ENCODE measurements at places on chromosomes 13 and 19.

DNA sequence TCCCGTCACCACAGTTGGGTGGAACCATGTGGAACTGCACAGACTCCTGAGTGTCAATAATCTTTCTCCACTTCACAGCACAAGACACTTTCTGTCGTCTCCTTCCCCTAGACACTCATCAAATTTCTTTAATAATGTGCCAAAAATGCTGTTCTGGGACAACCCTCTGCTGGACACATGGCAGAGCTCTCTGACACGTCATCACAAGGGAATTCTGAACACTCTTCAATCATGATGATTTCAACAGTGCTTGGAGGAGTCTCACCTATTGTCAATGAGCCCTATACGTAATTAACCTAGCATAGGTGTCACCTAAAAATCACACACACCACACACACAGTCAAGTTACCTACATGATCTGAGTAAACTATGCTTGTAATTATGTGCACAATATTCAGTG lies 141.3 kb downstream of the STOML3 start:
- no peak for DNase-seq

- DNase-seq = no peak
Observed at GRCh38 chr19:7196763-7197118, 97.5 kb downstream of the INSR start.

DNA sequence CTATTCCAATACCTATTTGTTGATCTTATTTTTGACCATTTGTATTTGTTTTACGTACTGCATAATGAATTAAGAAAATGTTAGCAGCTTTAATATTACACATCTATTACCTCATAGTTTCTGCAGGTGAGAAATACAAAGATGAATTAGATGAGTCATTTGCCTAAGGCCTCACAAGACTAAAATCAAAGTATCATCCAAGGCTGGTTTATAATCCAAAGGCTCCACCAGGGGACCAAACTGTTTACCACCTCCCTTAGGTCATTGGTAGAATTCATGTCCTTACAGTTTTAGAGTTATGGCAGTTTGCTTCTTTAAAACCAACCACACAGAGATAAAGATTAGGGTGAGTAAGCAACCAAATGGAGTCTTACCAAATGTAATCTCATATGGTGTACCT lies 848.1 kb downstream of the SLITRK6 start:
- no peak for DNase-seq

DNA sequence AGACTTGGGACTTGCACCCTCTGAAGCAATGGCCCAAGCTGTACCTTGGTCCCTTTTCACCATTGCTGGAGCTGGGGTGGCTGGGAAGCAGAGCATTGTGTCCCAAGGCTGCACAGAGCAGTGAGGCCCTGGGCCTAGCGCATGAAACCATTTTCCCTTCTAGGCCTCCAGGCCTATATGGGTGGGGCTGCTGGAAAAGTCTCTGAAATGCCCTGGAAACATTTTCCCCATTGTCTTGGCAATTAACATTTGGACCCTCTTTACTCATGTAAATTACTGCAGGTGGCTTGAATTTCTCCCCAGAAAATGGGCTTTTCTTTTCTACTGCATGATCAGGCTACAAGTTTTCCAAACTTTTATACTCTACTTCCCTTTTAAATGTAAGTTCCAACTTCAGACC lies 510.5 kb downstream of the SLITRK6 start:
- no peak for DNase-seq

DNA sequence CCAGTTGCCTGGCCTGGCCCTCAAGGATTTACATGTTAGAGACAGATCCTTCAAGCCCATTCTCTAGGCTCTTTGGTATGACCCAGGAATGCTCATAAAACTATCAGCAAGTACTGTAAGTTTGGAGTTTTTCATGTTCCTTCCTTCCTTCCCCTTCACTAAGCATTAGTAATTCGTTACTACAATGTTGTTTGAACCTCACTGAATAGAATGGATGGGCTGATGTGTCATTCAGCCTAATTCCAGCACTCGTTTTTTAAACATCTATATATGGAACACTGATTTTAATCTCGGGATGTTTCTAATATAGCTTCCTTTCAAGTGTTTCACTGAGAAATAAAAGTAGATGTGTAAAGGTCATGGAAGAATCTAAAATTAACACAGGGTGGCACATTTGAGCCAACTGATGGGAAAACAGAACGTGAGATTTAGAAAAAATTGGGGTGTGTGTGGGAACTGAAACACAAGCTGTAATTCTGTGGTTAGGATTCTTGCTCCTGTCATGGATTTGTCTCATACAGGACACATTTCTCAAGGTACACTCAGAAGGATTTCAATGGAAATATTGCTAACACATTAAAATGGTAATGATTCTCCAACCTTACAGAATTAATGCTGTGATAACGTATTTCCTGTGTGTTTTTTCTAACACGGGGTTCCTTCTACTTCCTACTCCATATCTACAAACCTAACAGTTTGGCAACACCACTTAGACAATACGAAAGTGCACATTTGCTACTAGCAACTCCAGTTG lies 93.4 kb downstream of the FLT1 start:
- no peak for DNase-seq

DNA sequence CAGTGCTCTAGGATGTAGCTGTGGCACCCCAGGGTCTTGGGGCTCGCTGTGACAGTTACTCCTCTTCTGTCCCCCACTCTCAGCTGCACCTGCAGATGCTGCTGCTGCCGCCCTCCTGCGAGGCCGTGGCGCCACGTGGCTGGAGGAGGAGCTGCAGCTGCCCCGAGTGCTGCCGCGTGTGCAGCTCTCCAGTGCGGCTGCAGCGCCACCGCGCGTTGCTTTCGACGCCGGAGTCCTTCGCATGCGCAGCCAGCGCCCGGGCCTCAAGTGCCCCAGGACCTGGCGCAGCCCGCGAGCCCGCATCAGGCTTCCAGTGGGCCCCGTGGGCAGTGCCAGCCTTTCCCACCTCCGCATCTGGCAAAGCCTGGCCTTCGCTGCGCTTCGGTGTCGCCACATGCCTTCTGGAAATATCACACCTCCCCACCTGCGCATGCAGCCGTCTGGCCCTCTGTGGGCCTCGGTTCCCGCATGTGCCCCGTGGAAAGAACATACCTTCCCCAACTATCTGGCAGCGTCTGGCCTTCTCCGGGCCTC lies 692 bp upstream of the ZNF580 start:
- DNase-seq = peak; percentile 61

DNA sequence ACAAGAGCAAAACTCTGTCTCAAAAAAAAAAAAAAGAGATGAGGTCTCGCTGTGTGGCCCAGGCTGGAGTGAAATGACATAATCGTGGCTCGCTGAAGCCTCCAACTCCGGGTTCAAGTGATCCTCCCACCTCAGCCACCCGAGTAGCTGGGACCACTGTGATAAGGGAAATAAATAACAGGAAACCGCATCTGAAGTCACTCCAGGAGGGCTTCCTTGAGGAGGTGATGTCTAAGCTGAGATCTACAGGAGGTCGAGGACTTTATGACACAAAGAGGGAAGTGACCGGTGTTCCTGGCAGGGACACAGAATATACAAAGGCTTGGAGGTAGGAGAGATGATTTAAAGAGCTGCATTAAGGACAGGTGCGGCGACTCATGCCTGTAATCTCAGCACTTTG lies 8.9 kb upstream of the NR2F6 start:
- no peak for DNase-seq

GRCh38 chr19:55986487-55986886 lies at the start of gene NLRP5:
Gene NLRP5, plus strand, starts transcription at chr19:55986775.
- no peak for DNase-seq

GRCh38 chr19:50686310-50687032 lies 33.1 kb downstream of the SHANK1 start:
- no peak for DNase-seq

DNA sequence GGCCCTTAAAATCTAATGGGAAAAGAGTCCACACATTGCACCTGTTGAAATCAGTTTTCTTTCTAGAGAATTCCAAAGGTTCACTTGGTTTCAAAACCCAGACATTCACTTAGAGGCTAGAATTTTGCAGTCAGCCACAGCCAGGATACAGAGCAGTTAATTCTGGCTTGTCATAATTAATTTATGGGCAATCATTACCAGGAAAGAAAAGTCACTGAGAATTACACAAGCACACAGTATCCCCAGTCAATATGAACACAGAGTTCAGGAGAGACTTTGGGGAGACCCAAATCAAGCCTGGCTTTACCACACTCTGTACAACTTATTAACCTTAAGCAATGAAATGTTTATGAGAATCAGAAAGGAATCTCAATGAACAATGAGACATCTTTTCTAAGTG lies 224.3 kb upstream of the SOX21 start:
- DNase-seq = no peak

GRCh38 chr19:49691243-49692146 lies 579 bp downstream of the CPT1C start:
- peak; percentile 78 for DNase-seq

GRCh38 chr19:13149628-13150186 lies 468 bp downstream of the STX10 start:
- no peak for DNase-seq

- DNase-seq = no peak
Observed at GRCh38 chr19:48137411-48137810, 26.8 kb upstream of the PLA2G4C start.

DNA sequence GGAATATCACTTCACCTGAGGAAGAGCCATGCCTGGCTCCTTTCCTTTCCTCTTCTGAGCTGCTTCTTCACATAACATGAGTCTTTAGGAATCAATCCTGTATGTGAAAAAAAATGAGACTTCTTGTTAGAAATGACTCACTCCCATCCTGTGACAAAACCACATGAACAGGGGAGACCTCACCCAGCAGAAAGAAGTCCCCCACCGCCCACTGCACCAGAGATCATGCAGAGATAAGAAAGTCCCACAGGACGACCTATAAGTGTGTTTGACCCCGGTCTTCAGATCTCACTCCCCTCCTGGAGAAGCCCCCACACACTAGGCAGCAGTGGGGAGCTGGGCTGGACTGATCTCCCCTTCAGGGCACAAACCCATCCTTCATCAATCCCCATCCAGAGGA lies 7.8 kb downstream of the ZNF600 start:
- no peak for DNase-seq

DNA sequence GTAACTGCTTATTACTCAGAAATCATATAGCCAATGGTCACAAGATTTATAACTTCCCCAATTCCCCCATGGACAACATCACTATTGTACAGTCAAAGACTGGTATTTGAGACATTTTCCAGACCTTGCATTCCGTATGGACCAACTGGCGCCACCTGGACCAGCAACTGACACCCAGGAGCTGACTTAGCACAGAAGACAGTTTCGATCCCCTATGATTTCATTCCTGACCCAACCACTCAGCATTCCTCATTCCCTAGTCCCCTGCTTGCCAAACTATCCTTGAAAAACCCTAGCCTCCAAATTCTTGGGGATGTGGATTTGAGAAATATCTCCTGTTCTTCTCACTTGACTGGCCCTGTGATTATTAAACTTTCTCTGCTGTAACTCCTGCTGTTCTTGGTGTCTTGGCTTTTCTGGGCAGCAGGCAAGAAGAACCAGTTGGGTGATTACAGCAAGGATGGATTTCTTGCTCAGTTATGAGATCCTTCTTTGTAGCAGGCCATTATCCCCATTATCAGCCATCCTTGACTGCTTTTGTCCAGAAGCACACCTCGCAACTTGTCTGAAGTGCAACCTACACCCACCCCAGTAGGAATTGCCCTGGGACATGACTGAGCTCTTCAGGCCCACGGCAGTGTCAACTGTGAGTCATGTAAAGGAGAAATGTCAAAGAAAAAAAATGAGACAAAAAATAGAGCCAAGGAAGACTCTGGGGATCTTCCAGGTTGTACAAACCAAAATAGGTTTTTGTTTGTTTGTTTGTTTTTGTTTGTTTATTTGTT lies 13.7 kb upstream of the MAP3K10 start:
- no peak for DNase-seq

DNA sequence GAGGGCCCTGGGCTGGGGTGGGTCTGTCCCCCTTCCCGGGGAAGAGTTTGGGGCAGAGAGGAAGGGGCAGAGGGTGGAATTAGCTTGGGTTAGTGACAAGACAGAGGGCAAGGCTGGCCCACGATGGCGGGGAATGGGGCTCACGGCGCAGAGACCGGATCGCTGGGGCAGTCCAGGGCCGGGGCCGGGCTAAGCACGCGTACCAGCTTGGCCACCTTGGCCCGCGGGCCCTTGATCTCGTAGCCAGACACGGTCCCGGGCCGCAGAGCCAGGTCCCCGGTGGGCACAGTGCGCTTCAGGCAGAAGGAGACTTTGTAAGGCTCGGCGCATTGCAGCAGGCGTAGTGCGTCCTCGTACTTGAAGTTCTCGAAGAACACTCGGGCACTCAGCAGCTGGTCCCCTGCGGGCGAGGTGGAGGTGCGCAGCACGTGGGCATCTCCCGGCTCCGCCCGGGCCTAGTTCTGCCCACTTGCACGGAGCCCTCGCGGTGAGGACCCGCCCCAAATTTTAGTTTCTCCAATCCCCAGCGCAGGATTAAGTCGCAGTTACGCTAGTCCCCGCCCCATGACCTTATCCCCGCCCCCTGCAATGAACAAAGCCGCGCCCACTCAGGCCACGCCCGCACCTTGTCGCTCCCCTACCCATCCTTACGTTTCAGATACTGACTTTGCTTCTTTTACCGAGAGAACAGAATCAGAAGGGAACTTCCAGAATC lies 8.6 kb upstream of the HIPK4 start:
- no peak for DNase-seq

GRCh38 chr13:96795670-96796069 lies 198.6 kb downstream of the OXGR1 start:
- no peak for DNase-seq

- no peak for DNase-seq
Observed at GRCh38 chr19:3114018-3114726, 20.0 kb downstream of the GNA11 start.

GRCh38 chr13:40101708-40102359 lies 446.4 kb downstream of the COG6 start:
- no peak for DNase-seq

DNA sequence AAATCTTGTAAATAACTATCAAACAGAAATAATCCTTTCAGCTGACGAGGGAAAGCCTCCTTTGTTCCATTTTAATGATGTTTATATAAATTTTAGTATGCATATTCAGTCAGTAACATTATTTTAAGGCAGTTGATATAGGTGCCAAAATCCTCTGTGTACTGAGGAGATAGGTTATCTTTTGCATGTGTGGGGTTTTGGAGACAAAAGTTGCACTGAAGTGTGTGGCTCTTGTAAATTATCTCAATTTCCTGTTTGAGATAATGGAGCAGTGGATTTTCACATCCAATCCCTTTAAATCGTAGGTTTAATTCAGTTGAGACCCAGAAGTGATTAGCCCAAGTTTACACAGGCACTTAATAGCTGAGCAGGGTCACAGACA lies 106.6 kb downstream of the RGCC start:
- DNase-seq = no peak

DNA sequence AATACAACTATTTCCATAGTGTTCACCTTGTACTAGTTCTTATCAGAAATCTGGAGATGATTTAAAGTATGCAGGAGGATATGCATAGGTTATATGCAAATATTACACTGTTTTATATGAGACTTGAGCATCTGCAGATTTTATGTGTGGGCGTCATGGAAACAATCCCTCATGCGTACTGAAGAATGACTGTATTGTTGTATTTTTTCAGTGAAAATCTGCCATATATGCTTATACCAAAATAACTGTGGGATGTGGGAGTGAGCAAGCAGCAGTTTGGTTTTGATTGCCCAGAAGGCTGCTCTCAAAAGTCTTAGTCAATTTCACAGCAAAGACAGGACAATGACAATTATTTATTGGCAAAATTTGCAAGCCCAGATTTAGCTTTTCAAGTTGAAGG lies 238.8 kb upstream of the PCDH20 start:
- DNase-seq = no peak

GRCh38 chr19:36441339-36441738 lies 22.9 kb upstream of the ZFP82 start:
- no peak for DNase-seq

GRCh38 chr13:46934749-46935148 lies 37.9 kb upstream of the HTR2A start:
- no peak for DNase-seq

GRCh38 chr19:52138278-52138982 lies 1.3 kb downstream of the ZNF616 start:
- no peak for DNase-seq

All from frontal cortex (tissue), 4 donors.